ENCODE measurements at places on chromosomes 11 and 22.

- no peak for DNase-seq
These were observed 27.7 kb downstream of the LRRC4C start for GRCh38 chr11:41431784-41432183.

DNA sequence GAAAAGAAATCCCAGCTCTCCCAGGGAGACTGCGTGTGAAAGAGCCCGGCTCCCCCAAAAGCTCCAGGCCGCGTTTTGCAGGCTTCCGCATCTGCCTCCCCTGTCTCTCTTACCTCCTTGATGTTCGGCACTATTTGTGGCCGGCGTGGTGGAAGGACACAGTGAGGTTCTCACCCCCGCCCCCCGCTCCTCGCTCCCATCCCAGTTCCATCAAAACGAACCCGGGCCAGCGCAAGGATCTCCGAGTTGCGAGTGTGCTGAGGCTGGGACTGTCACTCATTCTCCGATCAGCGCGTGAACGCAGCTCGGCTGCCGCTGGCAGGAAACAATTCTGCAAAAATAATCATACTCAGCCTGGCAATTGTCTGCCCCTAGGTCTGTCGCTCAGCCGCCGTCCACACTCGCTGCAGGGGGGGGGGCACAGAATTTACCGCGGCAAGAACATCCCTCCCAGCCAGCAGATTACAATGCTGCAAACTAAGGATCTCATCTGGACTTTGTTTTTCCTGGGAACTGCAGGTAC, at the start of gene NCAM1:
Gene NCAM1 (plus strand): TSS at position 275 of the 523 bp plus-strand sequence.
- peak; percentile 51 for DNase-seq

DNA sequence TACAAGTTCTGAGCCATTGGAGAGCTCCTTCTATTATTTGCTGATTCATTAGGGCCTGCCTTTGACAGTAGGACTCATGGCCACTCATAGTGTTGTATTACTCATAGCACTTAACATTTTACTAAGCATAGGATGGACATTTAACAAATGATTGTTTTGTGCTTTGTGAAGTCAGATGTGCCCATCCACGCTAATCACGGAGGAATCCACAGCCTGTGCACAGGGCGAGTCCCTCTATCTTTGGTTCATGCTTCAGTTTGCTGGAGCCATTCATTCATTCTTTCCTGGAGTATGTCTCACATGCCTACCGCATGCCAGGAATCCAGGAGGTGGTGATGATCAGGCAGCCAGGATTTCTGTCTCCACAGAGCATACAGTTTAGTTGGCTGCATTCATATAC, 254.1 kb downstream of the NTM start:
- no peak for DNase-seq

GRCh38 chr22:17841836-17842235, 67.6 kb upstream of the BID start:
- no peak for DNase-seq

DNA sequence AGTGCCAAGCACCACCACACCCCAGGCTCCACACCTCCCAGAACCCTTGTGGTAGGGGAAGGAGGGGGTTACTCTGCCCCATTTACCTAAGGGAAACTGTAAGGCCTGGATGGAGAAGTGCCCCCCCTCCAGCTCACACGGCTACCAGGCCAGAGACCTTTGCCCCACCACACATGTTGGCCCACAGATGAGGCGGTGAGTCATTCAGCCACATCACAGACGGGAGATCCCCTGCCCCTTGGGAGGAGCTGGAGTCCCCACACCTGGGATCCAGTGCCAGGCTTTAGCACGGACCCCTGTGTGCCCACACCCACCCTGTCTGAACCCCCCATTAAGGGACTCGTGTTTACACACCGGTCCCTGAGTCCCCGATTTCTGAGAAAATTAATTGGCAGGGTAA, 24.9 kb downstream of the CDKN1C start:
- DNase-seq, result peak; percentile 35

DNA sequence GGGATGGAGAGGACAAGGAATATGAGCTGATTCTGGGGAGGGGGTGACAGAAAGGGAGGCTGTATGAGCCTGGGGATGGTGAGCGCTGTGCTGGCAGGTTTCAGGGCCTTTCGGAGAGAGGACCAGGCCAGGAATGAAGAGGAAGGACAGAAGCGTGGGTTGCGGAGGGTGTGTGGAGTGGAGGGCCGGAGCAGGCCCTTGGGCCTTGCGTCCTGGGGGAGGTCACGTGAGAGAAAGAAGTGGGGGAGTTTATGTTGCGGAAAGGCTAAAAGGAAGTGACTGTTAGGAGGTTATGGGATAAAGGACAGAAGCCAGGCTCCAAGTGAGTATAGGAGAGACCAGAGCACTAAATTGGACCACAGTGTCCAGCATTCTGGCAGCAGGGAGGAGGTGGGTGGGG, 17.5 kb downstream of the BCR start:
- no peak for DNase-seq

GRCh38 chr22:43275545-43276317, 67.4 kb downstream of the SCUBE1 start:
- DNase-seq, result no peak

GRCh38 chr11:3840870-3841425, at the start of gene RHOG:
Gene RHOG, minus strand, starts transcription at chr11:3840959. Its CDS starts 12,821 bp downstream, at chr11:3828138.
- no peak for DNase-seq

DNA sequence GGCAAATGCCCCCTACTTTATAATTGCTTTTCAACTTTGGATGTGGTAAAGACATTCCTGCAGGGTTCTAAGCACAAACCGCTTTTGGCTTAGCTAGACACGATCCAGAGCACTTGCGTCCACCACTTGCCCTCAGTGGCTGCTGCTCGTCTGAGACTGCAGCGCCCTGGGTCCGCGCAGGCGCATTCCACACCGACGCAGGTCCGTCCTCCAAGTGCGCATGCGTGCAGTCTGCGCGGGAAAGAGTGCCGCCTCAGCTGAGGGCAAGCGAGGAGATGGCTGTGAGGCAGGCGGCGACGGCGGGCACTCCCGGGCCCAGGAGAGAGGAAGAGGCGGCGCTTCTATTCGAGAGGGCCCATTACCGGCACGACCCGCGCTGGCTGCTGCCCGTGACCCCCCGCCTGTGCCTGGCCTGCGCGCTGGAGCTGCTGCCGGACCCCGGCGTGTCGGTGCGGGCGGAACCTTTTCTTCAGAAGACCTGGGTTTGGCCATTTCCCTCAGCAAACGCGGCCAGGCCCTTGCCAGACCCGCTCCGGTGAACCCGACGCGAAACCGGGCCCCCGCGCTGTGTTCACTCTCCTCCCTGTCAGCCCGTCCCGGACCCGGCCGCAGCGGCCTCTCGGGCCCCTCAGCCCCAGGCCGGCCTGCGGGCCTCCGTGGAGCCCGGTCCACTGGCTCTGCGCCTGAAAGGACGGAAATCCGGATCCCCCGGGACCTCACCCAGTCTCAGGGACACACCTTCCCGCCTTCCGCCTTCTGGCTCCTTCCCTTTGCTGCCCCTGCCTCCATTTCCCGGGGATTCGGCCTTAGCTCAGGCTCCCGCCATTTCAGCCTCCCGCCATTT, at the start of gene MEI1:
Gene MEI1 (plus strand): TSS at position 240 of the 844 bp plus-strand sequence. CDS start 36 bp downstream, at position 276.
- DNase-seq, result peak; percentile 90

DNA sequence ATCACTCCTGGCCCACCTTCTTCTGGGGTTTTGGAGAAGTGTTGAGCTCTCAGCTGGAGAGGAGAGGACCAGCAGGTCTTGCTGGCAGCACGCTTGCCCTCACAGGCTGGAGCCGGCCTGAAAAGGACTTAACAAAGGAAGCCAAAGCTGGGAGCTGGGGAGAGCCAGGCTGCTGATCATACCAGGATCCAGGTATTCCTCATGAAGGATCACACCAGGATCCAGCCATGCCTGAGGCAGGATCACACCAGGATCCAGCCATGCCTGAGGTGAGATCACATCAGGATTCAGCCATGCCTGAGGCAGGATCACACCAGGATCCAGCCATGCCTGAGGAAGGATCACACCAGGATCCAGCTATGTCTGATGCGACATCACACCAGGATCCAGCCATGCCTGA, 17.0 kb downstream of the MRGPRD start:
- DNase-seq, result no peak

GRCh38 chr22:25327018-25327755, 107.7 kb downstream of the CRYBB2 start:
- no peak for DNase-seq

- no peak for DNase-seq
These were observed 29.7 kb upstream of the TMPRSS4 start for GRCh38 chr11:118046964-118047700.

DNA sequence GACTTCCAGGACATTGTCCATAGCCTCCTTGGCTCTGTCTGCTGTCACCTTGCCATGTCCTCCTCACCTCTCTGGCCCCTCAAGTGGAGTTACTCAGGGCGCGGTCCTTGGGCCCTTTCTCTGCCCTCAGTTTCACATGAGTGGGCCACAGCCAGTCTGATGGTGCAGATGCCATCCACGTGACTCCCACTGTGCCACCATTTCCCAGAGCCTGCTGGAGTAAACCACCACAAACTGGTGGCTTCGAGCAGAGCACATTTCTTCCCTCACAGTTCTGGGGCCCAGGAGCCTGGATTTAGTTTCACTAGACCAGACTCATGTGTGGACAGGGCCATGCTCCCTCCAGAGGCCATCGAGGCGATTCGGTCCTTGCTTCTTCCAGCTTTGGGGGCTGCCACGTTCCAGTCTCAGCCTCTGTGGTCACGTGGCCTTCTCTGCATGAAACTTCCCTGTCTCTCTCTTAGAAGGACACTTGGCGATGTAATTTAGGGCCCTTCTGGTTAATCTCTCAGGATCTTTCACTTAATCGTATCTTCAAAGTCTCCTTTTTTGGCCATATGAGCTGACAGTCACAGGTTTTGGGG, 14.6 kb downstream of the SMARCB1 start:
- no peak for DNase-seq

GRCh38 chr11:32511926-32512325, 71.7 kb upstream of the EIF3M start:
- DNase-seq, result no peak

- no peak for DNase-seq
These were observed 6.0 kb downstream of the C11orf97 start for GRCh38 chr11:94518300-94518699.

GRCh38 chr22:48803171-48803947, 1024.3 kb downstream of the BRD1 start:
- DNase-seq, result no peak

GRCh38 chr22:37208401-37209139, 3.7 kb downstream of the SSTR3 start:
- no peak for DNase-seq

DNA sequence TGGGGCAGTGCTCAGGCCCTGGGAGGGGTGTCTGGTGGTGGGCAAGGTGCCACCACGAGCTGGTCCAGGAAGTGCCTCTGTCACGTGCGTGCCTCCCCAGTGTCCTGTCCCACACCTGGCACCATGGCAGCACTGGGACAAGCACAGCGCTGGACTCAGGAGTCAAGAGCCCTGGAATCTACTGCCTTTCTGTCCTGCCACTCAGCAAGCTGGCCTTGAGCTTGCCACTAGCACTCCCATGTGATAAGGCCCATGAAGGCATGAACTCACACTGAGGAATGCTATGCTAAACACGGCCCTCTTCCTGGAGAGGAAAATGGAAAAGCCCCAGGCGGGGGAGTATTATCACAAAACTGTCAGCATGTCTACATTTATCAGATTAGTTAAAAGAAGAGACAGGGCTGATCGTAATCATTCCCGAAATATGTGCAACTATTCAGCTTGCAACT, 50.7 kb upstream of the SLC35C1 start:
- DNase-seq, result no peak

- no peak for DNase-seq
These were observed 147.0 kb upstream of the NECTIN1 start for GRCh38 chr11:119875841-119876600.

DNA sequence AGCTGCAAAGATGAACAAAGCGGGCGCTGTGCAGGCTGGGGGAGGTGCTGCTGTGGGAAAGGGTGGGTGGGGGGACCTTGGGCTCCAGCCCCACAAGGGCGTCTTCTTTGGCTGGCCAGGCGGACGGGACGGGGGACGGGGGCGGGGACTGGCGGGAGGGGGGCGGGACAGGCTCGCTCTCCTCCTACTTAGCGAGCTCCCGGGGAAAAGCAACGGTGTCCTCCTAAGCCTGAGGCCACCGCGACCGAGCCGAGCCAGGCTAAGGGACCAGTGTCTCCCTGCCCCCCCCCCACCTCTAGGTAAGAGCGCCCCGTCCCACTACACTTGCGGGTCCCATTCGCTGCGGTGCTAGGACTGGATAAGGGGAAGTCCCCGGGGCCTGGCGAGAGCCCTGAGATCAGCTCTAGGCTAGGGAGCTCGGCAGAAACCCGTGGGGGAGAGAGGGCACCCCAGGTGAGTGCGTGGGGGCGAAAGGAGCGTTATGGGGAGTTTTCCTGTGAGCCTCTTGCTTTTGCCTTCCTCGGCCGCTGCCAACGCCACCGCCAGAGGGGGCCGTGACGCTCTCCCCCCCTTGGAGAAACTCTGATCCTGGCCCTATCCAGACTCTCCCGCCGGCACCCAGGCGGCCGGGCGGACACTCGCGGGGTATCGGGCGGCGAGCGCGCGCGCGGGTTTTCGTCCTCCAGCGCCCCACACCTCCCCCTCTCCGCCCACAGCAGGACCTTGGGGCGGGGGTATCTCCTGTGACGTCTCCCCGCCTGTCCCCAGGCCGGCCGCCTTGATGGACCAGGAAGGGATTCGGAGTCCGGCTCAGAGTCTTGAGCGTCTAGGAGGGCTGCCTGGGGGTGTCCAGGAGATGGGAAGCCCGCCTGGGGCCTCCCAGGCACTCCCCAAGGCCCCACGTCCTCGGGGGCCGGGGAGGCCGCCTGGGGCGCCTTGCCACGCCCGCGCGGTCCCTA, at the start of gene PHLDB1:
Gene PHLDB1 (plus strand): TSS at position 215 of the 959 bp plus-strand sequence. CDS start 6,222 bp downstream, outside the sequence.
- DNase-seq, result peak; percentile 52

DNA sequence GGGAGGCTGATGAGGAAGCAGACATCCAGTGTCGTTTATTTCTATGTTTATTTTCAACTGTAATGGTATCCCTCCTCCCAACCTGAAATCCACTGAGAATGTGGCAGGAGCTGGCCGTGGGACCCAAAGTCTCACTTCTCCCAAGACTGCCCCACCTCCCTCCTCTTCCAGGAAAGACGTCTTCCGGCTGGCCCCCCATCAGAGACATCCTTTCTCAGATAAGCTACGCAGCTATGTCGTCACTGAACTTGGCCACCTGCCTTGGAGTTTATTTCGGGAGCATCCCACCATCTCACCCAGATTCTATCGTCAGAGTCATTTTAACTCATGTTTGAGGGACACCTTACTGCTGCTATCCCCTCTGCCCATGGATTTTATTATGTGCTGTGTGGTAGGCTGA, 13.9 kb downstream of the TMEM184B start:
- no peak for DNase-seq

- no peak for DNase-seq
These were observed 56.3 kb downstream of the GRAMD4 start for GRCh38 chr22:46676479-46676878.

- DNase-seq, result no peak
These were observed 524.2 kb upstream of the CHORDC1 start for GRCh38 chr11:90747057-90747456.

DNA sequence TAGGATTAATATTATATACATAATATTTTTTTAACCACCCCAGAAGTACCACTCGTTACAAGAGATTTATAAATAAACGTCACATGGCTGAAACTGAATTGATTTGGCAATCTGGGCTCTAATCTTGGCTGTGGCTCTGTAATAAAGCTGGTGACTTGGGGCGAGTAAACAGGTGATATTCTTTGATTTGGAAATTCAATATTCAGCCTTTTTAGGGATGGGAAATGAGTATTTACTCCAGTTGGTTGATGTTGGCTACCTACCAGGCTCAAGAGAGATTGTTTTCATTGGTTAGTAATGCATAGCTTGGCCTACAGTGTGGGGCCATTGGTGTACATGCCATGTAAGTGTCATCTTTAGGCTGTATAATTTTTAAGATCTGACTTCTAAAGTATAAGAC, 117.7 kb upstream of the SORL1-AS1 start:
- no peak for DNase-seq

GRCh38 chr11:111845276-111846028, 25.9 kb downstream of the ALG9 start:
- no peak for DNase-seq

All from activated CD8-positive, alpha-beta T cell treated with anti-CD3 and anti-CD28 coated beads, Interleukin-2, amount 10 ng/mL, durations not matched to agents 7 days and 5 days (primary cell).